Fibroblast of skin of left biceps (primary cell): ENCODE measurements at places on chromosomes 6 and 20.

DNA sequence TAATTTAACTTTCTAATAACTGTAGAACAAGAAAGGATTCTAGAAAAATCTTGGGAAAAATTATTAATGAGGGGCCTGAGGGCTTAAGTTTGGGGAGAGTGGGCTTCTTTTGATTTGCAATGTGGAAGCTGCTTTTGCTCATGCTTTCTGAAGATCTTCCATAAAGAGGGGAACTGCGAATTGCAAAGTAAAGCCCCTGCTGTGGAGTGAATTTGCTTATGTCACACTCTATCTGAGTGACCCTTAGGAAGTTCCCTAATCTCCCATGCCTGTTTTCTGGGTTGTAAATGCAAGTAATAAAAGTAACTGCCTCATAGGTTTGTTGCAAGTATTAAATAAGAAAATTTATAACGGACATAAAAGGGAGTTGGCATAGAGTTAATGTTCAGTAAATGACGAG lies 301.2 kb downstream of the PLCB1 start:
- DNase-seq, result no peak

DNA sequence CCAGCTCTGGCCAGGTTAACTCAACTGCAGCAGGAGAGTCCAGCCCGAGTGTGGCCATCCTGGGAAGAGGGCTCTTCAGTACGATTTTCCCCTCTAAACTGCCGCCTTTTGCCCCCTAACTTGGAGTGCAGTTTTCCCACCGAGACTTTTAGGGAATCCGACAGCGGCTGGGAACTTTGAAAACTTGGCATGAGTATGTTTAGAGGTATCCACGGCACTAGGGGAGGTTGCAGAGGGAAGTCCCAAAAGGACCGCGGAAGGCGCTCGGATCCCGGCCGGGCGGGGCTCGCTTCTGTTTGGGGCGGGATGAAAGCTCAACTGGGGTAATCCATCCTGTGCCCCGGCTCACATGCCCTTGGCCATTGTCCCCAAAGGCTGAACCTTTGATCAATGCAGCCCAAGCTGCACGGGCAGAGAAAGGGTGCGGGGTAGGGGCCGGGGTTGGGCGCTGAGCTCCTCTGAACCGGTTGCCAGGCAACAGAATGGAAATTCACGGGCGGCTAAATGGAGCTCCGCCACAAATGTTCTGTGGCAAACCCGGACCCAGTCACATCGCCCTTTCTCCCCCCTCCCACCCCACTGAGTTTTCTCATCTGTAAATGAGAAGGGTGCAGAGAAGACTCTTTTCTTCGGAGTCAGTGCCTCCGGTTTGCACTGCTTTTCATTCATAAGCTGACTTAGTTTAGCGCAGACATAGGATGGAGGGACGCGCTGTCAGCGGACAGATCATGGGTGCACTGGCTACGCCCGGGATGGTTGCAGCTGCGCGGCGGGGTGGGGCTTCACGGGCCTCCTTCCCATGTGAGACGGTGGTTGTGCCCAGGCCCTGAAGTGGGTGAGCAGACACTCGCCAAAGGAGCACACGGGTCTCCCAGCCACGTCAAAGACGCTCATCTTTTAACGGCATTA lies 2.3 kb downstream of the BMP6 start:
- no peak for DNase-seq

DNA sequence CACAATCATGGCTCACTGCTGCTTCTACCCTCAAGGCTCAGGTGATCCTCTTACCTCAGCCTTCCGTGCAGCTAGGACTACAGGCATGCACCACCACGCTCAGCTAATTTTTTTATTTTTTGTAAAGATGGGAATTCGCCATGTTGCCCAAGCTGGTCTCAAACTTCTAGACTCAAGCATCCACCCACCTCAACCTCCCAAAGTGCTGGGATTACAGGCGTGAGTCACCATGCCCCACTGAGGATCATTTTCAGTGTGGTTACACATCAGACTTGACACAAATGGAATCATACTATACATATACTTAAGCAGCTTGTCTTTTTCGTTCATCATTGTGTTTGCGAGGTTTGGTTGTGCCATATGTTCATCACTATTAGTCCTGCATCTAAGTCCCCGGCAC lies 26.6 kb downstream of the ZC3H12D start:
- DNase-seq, result no peak

GRCh38 chr6:43123461-43124314 lies 47.4 kb upstream of the SRF start:
- DNase-seq, result no peak

GRCh38 chr6:2028457-2029038 lies 216.9 kb downstream of the GMDS start:
- no peak for DNase-seq

DNA sequence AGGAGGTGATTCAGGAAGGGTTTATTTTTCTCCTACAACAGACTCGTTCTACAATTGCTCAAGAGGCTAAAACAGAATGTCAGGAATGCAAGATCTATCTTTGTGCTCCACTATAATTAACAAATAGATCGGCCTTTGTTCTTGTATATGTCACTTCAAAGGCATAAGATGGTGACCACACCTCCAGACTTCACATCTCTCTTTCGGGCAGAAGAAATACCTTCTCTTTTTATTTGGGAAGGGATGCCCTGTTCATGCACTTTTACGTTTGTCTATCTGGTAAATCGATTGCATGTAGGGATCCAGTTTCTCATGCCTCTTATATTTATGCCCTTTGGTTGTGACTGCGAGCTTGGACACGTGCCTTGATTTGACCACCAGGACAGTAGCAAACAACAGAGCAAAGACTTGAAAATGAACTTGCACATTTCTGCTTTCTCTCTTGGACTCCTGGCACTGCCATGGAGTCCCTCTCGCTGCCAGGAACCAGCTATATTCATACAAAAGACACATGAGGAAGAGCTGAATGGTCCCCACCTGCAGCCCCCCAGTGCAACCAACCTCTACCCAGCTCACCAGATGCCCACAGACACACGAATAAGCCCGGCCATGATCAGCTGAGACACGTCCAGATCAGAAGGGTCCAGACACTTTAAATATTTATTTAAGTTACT lies 219.8 kb upstream of the STXBP5 start:
- no peak for DNase-seq

- no peak for DNase-seq
Measured at GRCh38 chr6:18263418-18264218, 712 bp downstream of the DEK start.

GRCh38 chr6:30463242-30463641 lies 26.1 kb upstream of the HLA-E start:
- no peak for DNase-seq

- peak; percentile 33 for DNase-seq
Measured at GRCh38 chr20:11350126-11351005, 567.3 kb upstream of the BTBD3 start.

DNA sequence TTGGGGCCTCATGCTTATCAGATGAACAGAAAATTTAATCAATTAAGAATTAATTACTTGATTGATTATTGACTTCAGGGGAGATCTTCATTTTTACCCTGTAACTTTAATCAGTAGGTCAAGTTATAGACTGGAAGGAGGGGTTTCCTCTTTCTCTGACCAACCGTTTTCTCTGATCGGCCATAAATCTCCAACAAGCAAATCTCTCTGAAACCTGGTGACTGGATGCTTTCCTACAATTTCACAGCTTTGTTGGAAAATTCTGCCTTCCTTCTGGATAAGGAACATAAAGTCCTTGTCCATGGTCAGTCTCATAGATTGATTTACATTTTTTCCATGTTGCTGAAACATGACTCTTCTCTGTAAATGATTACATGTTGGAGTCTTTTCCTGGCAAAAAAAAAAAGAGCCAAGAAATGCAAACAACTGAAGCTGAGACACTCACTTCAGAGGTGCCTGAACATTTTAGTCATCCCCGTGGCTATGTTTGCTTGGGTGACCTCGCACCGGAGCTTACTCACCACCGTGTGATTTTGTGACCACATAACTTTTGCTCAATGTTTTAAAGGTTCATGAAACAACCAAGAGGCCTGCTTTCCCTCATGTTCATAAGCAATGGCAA lies 31.0 kb downstream of the IRF4 start:
- peak; percentile 58 for DNase-seq

GRCh38 chr6:1538810-1539478 lies 70.8 kb upstream of the FOXC1 start:
- no peak for DNase-seq

- DNase-seq, result no peak
Measured at GRCh38 chr6:156867121-156867520, 89.9 kb downstream of the ARID1B start.

- no peak for DNase-seq
Measured at GRCh38 chr6:104095661-104096416, 763.9 kb downstream of the HACE1 start.

- no peak for DNase-seq
Measured at GRCh38 chr6:85470023-85470410, 20.1 kb downstream of the NT5E start.

DNA sequence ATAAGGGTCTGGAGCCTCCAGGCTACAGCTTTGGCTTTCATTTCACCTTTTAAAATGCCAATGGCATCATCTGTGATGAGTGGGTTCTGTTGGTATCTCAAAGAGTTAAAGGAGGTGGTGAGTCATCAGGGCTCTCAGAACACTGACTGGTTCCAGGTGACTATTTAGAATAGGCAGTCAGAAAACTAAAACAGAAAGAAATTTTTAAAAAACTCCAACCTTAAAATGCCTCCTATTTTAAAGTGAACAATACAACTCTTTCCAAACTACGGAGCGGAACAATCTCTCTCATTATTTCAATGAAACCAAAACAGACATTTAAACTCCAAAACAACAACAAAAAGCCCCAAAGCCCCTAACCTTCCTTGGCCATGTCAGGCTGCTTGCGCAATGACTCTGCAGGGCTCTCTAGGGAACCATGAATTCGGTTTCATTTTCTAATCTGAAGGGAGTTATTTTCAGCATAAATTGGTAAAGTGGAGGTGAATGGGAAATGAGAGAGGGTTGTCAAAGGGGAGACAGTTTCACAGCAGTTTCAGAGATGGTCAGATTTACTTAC lies 194.9 kb downstream of the KIF6 start:
- DNase-seq, result no peak

DNA sequence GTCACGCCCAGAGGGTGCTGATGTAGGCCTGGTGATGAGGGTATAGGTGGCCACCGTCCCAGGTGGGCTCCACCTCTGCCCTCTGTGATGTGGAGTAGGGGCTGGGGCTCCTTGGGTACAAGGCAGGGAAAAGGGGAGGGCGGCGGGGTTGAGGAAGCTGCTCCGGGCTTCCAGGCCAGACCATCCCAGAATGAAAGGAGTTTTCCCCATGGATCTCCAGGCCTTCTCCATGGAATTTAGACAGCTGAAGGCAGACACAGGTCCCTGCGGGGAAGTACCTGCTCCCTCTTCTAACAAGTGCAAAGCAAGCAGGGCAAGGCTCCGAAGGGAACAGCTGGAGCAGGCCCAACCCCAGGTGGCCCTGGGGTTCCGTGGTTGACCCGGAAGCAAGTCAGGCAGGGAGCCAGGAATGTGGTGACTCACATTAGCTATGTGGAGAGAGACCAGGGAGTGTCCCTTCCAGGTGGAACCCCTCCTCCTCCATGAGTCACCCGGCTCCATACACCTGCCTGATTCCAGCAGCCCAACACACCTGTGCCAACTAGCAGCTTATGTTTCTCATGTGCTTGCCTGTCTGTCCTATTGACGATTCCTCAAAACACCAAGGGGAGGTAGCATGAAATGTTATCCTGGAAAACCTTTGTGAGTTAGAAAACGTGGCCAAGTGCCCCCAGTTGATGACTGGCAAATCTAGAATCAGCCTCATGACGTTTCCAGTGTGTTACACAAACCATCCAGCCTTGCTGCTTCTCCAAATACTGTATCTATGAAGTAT lies 59.7 kb upstream of the SNX9 start:
- DNase-seq, result no peak

- DNase-seq, result no peak
Measured at GRCh38 chr6:10505529-10505928, 15.6 kb upstream of the GCNT2 start.

GRCh38 chr20:4781211-4781610 lies 59.5 kb downstream of the PRND start:
- DNase-seq, result no peak

DNA sequence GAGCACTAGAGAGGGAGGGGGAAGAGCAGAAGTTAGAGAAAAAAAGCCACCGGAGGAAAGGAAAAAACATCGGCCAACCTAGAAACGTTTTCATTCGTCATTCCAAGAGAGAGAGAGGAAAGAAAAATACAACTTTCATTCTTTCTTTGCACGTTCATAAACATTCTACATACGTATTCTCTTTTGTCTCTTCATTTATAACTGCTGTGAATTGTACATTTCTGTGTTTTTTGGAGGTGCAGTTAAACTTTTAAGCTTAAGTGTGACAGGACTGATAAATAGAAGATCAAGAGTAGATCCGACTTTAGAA lies 2.0 kb downstream of the ID4 start:
- DNase-seq, result no peak

DNA sequence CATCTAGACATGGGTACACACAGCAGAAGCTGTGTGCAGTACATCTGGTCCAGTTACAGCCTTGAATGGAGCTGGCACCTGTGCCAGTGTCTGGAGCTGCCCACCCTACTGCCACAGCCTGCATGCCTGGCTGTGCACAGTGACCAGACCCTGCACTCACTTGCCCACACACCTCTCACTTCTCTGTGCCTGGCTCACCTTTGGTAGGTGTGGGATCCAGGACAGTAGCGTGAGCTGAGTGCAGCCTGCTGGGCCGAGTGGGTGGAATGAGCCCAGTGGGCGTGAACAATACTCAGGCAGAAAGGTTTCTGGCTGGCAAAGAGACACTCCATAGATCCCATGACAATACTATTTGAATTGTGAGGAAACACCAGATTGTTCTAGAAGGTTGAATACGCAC lies 839.5 kb upstream of the FLRT3 start:
- DNase-seq, result no peak

DNA sequence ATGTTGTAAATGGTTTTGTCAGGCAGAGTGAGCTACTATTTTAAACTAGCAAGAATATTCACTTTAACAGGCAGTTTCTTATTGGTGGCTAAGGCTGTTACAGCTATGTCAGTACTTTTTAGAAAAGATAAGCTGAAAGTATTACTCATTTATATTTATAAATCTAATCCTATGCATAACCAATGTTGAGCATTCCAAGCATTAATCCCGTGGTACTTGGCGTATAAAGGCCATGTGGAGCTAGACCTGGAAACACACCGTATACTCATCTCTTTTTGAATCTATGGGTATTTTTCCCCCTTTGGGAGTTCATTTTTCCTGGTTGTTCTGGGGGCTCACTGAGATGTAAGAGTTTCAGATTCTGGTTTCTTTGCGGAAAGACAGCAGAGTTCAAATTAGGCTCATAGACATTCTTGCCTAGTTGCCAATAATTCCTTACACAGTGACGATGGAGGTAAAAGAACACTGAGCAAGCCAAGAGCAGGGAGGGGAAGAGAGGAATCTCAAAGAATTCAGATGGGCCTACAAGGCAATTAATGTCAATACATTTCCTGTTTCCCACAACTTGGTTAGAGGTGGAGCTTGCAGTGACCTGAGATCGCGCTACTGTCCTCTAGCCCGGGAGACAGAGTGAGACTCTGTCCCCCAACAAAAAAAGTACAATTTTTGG lies 211.5 kb downstream of the SOX4 start:
- DNase-seq, result peak; percentile 30
